Heart right ventricle (tissue), 16 donors: ENCODE measurements at places on chromosomes 6 and 20. TPM values are rescaled to one million over a fixed set of nuclear protein-coding genes. Genes with fewer than 3 reads are reported as not detected.

DNA sequence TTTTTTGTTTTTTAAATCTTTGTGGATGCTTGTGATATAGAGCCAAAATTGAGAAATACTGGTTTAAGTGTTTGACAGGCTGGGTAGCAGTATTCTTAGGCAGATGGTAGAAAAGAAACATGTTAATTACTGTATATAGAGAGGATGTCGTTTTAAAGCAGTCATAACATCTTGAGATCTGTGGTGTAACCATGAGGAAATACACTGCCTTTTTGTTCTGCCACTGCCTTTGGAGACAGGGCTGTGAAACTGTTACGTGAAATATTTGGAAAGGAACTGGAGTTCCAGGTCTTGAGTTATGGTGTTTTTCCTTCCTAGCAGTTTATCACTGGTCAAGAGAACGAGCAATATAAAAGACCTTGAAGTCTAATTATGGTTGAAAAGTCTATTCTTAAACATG is 19.5 kb downstream of the STXBP5 start:
- no peak for DNase-seq

DNA sequence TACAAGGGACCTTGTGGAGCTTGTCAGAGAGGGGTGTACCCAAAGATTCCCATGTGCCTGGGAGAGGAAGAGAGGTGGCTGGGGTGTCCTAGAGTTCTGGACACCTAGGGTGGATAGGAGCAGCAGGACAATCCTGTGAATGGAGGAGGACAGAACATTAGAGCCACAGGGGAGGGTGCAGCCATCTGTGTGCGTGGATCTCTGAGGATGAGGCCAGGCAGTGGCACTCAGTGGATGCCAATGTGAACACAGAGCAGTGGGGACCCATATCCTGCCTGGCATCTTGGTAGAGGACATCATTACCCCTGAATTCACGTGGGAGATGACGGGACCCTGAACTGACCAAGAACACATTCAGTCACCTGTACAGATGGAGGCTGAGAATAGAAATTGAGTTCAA is 205.3 kb downstream of the CD83 start:
- DNase-seq = no peak

GRCh38 chr20:38144598-38144973 is 20.5 kb downstream of the TGM2 start:
- DNase-seq = no peak

DNA sequence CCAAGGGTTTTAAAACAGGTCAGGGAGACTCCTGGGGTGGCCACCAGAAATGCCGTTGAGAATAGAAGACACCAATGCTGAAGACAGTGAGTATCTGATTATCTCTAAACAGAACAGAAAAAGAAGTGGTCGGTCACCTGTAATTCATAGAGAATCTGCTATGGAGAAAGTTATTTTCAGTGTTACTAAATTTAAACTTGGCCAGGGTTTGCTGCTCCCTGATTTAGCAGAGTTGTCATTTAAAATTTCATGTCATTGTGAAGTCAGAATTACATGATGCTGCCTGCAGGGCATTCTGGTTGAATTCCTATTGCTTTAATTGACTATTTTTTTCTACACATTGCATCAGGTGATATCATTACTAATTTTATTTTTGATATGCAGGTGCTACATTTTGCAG is 114.1 kb downstream of the HS3ST5 start:
- DNase-seq = no peak

GRCh38 chr6:119303164-119303887 is 46.2 kb downstream of the MAN1A1 start:
- no peak for DNase-seq

- no peak for DNase-seq
These were observed 379.0 kb downstream of the PHF3 start for GRCh38 chr6:64014595-64014994.

Gene KHDRBS2
- not detected for total RNA-seq

Gene DEFB127
- not detected for total RNA-seq

Gene KIF16B
- 21.8 TPM for total RNA-seq

Gene MCHR2
- total RNA-seq = not detected
